ENCODE measurements at places on chromosomes 4 and X.

- DNase-seq = no peak
Measured at GRCh38 chr4:169484485-169484884, 127.9 kb downstream of the NEK1 start.

DNA sequence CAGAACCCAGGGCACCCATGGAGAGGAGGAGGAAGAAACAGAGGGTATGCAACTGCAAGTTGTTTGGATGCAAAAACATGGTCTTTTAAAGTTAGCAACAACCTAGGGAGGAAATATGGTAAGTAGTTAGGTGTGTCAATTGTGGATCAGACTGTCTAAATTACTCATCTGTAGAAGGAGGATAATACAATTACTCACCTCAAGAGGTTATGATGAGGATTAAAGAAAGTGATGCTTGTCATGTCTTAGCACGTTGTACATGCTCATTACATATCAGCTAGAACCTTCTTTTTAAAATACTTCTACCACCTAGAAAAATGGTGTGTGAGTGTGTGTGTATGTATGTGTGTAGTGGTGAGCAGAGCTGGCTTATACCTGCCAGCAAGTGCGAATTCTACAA lies 2.3 kb upstream of the C1QTNF7 start:
- DNase-seq = no peak

DNA sequence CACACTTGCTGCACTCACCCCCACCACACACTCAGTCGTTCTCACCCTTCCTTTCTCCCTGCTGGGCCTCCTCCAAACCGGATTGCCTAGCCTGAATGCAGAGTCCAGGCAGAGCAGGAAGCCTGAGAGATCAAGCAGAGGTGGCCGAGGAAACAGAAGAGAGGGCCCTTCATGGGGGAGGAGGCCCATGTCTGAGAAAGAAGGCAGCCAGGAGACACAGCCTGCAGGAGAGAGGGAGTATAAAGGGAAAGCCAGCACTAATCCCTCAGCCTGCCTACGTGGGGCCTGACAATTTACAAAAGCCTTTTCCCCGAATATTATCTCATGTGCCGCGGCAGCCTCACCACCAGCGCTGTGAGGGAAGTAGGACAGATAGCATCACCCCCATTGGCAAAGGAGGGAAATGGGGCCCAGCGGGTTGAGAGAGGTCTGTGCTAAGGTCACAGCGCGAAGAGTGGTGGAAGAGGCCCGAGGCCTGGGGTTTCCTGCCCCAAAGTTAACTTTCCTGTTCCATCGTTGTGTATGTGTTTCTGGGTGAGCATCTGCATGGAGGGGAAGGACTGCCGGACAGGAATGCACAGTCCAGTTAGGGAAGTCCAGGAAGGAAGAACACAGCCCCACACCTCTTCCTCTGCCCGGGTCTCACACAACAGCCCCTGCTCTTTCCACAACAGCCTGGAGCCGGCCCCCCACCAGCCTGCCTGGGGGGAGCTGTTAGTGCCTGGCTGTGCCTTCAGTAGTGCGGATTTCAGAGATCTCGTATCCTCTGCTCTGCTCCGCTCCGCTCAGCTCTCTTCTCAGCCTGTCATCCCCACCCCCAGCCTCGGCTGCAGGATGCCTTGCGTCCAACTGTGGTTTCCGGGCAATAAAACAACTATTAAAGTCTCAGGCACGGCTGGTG lies 50.9 kb upstream of the BCOR start:
- no peak for DNase-seq

DNA sequence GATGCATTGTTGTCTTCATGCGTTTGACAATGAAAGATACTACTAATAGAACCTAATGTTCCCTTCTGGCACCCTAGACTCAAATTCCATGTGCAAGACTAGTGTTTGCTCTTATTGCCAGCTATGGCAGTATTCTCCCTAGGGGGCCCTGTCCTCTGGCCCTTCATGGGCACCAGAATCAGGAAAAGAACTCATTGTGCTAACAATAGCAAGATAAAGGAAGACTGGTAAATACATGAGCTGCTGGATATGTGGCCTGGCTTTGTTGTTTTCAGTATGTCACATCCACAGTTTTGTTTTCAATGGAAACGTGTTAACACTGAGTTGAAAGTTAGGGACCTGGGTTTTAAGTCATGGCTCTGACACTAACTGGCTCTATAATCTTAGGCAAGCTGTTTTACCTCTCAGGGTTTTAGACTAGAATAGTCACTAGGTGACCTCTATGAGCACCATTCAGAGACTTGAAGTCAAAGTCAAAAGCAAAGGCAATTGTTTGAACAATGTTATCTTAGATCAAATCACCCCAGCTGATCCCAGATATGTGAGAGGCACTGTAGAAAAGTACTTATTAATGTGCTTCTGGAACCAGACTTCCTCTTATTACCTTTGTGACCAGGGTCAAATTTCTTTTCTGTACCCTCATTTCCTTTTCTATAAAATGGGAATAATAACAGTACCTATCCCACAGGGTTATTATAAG lies 253.7 kb upstream of the DIAPH2 start:
- no peak for DNase-seq

DNA sequence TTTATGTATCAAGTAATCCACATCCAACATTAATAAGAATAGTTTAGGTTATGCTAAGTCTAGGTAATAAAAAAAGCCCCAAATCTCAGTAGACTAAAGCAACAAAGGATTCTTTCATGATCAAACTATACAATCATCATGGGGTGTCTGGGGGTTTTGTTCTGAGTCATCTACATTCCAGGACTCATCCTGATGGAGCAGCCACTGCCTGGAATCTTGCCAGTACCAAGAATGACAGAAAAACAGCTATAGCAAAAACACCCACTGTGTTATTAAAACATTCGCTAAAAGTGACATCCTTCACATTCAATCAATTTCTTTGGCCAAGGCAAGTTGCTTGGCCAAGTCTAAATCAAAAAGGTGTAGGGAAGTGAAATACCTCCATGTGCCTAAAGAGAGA lies 3.9 kb upstream of the ARHGEF38 start:
- no peak for DNase-seq

DNA sequence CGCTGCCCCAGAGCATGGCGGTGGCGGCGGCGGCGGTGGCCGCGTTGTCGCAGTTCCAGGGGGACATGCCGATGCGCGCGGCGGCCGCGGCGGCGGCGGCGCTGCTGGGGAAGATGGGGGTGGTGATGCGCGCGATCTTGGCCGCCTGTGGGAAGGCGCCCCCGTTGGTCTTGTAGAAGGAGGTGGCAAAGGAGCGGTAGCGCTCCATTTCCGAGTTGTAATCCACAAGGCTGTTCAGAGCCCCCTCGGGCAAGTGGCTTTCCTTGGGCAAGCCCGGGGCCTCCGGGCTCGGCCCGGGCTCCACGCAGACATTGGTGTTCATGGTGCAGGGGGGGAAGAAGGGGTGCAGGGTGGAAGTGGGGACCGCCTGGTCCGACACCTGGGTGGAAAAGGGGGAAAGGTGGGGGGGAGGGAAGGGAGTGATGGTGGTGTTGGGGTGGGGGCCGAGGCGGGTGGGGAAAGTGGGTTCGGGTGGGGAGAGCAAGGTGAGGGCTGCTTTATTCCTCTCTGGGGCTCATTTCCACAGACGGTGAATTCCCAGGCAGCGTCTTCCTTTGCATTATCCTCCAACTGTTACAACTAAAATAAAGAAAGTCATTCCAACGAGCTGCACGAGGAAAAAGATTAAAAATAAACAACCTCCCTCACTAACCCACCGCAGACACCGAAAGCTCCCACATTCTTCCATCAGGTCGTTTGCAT lies 3.1 kb downstream of the CXXC4 start:
- DNase-seq = no peak

GRCh38 chrX:120029354-120029753 lies 48.1 kb downstream of the RHOXF2B start:
- no peak for DNase-seq

GRCh38 chrX:118221270-118221669 lies 104.7 kb upstream of the KLHL13 start:
- no peak for DNase-seq

GRCh38 chrX:27883468-27884092 lies 75.8 kb downstream of the MAGEB10 start:
- DNase-seq = no peak

DNA sequence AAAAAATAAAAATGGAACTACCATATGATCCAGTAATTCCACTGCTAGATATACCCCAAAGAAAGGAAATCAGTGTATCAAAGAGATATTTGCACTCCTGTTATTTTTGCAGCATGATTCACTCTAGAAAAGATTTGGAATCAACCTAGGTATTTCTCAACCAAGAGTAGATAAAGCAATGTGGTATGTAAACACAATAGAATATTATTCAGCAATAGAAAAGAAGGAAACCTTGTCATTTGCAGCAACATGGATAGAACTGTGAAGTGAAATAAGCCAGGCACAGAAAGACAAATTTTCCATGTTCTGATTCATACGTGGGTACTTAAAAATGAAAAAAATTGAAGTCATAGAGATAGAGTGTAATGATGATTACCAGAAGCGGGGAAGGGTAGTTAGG lies 362.3 kb upstream of the EPHA5 start:
- DNase-seq = no peak

- DNase-seq = no peak
Measured at GRCh38 chr4:118173956-118174725, 139.9 kb downstream of the NDST3 start.

DNA sequence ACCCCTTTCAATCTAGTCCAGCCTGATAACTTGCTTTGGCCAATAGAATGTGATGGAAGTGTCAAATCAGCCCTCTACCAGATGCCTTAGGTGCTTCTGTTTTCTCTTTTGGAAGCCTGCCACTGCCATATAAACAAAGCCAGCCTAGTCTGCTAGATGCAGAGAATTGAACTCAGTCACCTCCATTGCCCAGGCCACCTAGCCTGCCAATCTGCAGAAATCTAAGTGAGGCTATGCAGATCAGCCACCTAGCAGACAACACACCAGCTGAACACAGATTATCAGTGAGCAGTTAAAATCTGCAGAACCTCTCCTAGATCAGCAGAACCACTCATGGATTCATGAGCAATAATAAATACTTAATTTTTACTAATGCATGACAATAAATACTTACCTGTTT lies 1108.2 kb downstream of the PCDH18 start:
- no peak for DNase-seq

DNA sequence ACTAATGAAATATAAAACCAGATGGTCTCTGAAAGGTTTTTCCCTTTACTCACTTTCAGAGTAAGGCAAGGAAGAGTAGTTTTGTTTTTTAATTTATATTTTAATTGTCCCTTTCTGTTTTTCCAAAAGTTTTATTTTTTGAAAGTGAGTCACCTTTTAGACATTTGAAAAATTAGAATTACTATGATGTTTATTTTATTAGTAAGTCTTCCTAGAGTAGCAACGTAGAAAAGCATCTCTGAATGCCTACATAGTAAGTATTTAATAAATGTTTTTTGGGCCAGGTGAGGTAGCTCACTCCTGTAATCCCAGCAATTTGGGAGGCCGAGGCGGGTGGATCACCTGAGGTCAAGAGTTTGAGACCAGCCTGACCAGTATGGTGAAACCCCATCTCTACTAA lies 51.1 kb downstream of the TET2 start:
- DNase-seq = no peak

- DNase-seq = no peak
Measured at GRCh38 chrX:87167841-87168240, 349.8 kb upstream of the KLHL4 start.

DNA sequence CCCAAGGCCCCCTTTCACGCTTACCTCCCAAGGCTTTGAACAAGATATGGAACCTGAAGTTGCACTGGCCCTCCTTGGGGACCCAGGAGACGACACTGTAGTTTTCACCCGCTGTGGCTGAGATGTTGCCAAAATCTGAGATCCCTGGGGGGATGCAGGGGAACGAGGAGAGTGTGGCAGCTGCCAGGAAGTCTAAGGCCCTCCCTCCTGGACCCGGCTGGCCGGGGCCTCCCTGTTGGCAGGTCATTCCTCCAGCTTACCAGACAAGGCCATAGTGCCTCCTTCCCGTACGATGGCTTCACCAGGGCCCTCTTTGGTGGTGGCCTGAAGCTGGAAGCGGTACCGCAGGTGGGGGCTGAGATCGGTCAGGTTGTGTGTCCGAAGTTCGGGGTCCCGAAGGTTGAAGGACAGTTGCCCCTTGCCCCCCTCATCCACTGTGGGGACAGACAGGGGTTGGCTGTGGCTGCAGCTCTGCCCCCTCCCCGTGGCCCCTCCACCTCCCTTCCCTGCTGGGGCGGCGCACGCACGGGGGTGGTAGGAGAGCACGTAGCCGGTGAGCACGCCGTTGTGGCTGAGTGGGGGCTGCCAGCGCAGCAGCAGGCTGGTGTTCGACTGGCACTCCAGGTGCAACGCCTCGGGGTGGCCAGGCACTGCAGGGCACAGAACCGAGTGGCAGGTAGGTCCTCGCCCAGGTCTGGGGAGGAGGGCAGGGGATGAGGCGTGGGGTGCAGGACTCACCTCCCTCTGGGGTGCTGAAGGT lies 21.2 kb downstream of the L1CAM start:
- no peak for DNase-seq

GRCh38 chr4:123986268-123986798 lies 589.7 kb downstream of the SPRY1 start:
- no peak for DNase-seq

GRCh38 chr4:42159271-42160001 lies 7.0 kb upstream of the BEND4 start:
- DNase-seq = no peak

- DNase-seq = no peak
Measured at GRCh38 chr4:182177166-182177565, 66.0 kb upstream of the TENM3 start.

DNA sequence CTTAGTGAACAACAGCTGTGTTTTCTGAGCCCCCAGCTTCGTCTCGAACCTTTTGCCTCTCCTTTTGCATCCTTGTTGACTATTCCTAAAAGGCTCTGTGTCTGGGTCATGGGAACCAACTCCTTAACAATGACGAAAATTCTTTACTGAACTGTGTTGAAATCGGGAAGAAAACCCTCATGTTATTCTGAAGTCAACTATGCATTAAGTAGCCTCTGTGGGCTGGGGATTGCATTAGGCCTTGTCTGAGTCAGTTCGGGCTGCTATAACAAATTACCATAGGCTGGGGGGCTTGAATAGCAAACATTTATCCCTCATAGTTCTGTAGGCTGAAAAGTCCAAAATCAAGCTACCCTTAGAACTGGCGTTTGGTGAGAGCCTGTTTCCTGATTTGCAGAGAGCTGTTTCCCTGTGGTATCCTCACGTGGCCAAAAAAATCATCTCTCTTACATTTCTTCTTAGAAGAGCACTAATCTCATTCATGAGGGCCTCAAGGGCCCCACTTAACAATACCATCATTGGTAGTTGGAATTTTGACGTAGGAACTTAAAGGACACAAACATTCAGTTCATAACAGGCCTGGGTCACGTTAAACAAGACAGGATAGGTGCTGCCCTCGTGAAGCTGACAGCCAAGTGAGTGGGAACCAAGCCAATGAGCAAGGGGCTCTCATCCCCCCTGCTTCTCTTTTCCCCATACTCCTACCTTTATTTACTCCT lies 75.9 kb downstream of the CLNK start:
- no peak for DNase-seq

- DNase-seq = no peak
Measured at GRCh38 chr4:141158219-141158618, 24.9 kb upstream of the RNF150 start.

GRCh38 chr4:56821381-56822243 lies at the start of gene SPINK2:
Gene SPINK2 (minus strand): TSS chr4:56821701. CDS start chr4:56821662, 39 bp downstream.
- DNase-seq = peak; percentile 42

- DNase-seq = no peak
Measured at GRCh38 chr4:6226506-6226905, 26.2 kb upstream of the JAKMIP1 start.

Measured in stimulated activated CD8-positive, alpha-beta memory T cell treated with anti-CD3 and anti-CD28 coated beads, Interleukin-15, amount 100 ng/mL, for 1 hour (primary cell).